ENCODE measurements at places on chromosomes 4 and X.

- no peak for DNase-seq
These were observed 34.9 kb downstream of the GYG2 start for GRCh38 chrX:2863646-2864045.

DNA sequence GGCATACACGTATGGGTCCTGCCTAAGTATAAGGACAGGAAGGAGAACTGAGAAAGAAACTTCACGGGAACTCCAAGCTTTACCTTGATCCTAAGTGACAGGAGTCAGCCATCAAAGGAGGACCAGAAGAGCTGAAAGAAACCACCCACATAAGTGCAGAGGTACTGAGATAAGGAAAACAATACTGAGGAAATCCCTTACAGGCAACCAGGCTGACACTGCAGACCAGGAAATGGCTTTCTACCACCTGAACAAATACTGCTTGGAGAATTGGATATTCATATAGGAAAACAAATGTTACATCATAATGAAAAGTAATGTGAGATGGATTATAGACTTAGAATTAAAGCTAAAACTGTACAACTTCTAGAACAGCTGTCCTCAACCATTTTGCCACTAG lies 127.0 kb downstream of the IL15 start:
- no peak for DNase-seq

- DNase-seq, result no peak
These were observed 59.3 kb upstream of the RPL34 start for GRCh38 chr4:108561116-108561515.

GRCh38 chr4:340011-340410 lies 2.4 kb downstream of the ZNF141 start:
- DNase-seq, result no peak

- DNase-seq, result no peak
These were observed 27.5 kb downstream of the ENPEP start for GRCh38 chr4:110503270-110504083.

DNA sequence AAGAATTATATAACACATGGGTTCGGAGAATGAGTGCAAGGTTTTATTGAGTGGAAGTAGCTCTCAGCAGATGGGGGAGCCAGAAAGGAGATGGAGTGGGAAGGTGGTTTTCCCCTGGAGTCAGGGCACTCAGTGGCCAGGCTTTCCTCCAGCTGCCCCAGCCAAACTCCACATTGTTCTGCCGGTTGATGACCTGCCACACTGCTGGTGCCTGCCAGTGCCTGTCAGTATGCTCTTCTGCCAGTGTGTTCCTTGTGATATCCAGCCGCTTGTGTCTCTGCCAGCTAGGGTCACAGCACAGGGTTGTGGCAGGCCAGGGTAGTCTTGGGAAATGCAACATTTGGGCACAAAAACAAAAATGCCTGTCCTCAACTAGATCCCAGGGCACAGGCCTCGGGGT lies 604.8 kb upstream of the TECRL start:
- DNase-seq, result no peak

- DNase-seq, result no peak
These were observed 74.9 kb downstream of the METTL14 start for GRCh38 chr4:118760092-118760491.

DNA sequence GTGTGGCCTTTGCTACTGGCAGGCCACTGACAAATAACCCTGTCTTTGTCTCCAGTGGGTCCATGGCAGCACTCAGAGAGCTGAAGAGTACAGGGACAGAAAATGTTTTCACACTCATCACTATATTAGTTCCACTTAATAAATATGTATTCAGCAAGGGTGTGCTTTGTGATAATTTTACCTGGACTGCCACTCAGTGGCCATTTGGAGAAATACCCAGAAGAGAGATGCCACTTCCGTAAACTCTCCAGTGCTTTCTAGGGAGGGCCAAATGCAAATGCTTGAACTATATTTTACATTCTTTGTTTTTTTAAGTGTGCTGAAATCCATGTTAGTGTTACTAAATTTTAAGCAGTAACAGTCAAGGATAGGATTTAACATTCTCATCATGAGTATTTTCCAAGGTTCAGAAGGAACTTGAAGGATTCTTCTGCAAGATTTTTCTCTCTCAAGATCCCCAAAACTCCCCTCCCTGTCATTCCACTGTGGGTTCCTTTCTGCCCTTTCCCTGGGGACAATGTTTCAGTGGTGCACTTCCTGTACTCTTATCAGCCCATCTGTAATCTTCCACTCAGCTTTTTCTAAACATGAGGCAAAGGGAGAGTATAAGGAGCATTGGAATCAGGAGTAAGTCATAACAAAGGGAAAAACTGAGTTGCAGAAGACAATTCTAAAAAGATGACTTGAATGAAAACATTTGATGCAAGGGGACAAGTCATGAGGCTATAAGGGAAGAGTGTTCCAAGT lies 46.0 kb downstream of the TFDP3 start:
- DNase-seq, result no peak

- DNase-seq, result no peak
These were observed 184.8 kb downstream of the FBXW7 start for GRCh38 chr4:152351080-152351479.

DNA sequence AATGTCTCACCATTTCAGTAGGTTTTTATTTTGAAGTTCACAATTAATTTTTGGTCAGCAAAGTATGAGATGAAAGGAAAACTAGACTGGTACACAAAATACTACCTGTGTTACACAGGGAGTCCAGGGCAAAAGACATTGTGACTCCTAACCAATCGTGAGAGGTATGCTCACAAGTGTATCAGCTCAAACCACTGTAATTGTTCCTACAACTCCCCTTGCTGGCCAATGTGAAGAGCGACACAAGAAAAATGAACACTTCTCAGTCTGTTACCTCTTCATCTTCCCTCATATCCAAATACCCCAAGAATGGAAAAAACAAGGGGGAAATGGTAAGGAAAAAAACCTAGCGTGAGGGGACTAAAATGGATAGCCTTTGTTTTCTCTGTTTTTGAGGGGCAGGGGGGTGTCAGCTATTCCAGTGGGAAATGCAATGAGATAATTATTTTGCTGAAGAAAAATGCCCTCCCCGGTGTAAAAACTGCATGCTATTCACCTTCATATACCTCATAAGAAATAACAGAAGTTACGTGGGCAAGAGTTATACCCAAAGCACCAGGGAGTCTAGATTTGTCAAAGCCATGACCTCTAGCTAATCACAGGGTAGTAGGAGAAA lies 30.6 kb upstream of the NSUN7 start:
- DNase-seq, result no peak

- no peak for DNase-seq
These were observed 41.2 kb downstream of the LONRF3 start for GRCh38 chrX:119015407-119016237.

DNA sequence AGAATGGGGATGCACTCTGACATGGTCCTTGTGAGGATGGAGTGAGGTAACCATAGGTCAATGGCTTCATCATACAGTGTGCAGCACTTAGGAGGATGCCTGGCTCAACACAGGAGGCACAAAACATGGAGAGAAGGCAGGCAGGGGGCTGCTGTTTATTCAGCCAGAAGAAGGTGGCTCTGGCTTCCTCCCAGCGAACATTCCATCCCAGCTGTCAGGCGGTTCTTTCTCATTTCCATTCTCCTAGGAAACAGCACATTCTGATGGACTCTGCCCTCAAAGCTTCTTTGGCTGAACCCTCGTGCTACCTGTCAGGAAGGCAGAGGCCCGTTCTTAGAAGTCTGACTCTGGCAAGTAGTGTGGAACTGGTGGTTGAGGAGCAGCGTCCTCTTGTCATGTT lies 18.6 kb downstream of the STK32B start:
- no peak for DNase-seq

DNA sequence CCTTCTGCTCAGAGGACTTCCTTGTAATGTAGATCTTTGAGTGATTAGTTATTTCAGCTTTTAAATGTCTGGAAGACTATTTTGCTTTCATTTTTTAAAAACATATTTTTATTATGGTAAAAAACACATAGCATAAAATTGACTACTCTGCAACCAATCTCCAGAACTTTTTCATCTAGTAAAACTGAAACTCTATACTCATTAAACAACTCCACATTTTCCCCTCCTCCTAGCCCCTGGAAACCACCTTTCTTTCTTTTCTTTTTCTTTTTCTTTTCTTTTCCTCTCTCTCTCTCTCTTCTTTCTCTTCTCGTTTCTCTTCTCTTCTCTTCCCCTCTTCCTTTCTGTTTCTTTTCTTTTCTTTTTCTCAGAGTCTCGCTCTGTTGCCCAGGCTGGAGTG lies 230.6 kb downstream of the DLG3 start:
- no peak for DNase-seq

DNA sequence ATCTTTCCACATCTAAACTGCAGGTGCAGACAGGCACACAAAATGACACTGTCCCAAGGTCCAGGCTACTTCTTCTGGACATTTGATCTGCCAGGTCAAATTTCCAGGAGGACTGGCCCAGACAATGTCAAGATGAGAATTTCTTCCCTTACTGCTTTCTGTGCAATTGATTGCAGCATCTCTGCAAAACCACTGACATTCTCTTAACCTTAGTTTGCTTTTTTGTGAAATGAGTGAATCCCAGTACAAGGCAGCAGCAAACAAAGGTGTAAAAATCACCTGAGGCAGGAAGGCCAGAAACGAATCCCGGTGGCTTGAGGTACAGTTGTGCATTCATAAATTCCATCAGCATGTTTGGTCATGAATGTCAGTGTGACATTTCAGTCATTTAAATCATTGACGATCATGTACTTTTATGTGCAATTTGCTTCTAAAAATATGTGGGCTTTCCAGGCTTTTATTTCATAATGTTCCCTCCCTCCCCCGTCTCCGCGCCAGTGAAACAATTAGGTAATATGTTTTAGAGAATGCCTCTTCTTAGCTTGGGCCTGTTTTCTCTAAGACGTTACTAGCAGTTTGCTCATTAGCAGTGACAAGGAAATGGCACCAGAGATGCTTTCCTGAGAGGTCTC lies 39.1 kb downstream of the NHS start:
- DNase-seq, result no peak

GRCh38 chrX:1388651-1389050 lies 3.3 kb downstream of the SLC25A6 start:
- no peak for DNase-seq

DNA sequence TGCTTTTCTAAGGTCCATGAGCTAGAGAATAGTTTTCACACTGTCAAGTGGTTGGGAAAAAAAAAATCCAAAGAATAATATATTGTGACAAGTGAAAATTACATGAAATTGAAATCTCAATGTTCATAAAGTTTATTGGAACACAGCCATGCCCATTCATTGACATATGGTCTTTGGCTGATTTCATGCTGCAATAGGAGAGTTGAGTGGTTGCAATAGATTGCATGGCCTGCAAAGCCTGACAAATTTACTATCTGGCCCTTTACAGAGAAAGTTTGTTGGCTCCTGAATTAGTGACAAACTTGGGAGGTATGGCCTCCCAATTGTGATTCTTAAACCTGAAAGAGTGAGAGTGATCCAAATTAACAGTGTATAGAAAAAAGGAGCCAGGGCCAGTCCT lies 115.5 kb upstream of the FAM9C start:
- peak; percentile 39 for DNase-seq

GRCh38 chr4:141339391-141339790 lies 118.7 kb downstream of the ZNF330 start:
- no peak for DNase-seq

- no peak for DNase-seq
These were observed 46.0 kb downstream of the MAOA start for GRCh38 chrX:43702079-43702524.

GRCh38 chr4:22942920-22943559 lies 250.3 kb downstream of the GBA3 start:
- DNase-seq, result no peak

- DNase-seq, result no peak
These were observed 1038.3 kb downstream of the RAPGEF2 start for GRCh38 chr4:160141206-160141605.

- DNase-seq, result no peak
These were observed 6.4 kb downstream of the HSPA4L start for GRCh38 chr4:127788517-127788916.

DNA sequence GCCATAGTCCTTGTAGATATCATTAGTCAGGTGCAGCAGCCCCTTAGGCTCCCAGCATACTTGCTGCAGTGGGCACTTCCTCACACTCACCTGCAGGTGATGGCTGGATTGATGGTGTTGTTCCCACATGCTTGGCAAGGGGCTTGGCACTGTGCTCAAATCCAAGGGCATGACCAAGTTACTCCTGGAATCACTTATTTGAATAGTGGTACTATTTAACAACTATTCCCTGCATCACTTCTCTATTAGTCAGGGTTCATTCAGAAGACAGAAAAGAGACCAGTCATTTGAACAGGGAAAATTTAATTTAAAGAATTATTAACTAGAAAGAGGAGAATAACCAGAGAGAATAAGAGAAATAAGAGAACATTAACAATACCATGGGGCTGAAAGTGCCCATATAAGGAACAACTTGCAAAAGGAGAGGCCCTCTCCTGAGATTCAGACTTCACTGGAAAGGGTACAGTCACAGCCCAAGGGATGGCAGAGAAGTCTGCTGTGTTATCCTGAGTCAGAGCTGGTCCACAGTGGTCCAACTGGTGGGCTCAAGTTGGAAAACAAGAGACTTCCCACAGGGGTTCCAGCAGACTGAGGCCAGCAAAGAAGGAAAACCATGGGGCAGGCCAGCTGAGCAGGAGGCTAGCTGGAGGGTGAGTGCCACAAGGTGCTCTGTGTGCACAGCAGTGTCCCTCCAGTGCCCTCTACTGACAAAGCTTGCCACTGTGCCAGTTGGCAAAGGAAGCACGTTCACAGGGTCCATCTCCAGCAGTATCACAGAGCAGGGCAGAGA lies 9.8 kb downstream of the SPP1 start:
- DNase-seq, result no peak

- DNase-seq, result peak; percentile 93
These were observed at the start of gene EPHA5 for GRCh38 chr4:65670331-65671031. EPHA5 (minus strand) TSS chr4:65670489; CDS start chr4:65669742, 747 bp downstream.

DNA sequence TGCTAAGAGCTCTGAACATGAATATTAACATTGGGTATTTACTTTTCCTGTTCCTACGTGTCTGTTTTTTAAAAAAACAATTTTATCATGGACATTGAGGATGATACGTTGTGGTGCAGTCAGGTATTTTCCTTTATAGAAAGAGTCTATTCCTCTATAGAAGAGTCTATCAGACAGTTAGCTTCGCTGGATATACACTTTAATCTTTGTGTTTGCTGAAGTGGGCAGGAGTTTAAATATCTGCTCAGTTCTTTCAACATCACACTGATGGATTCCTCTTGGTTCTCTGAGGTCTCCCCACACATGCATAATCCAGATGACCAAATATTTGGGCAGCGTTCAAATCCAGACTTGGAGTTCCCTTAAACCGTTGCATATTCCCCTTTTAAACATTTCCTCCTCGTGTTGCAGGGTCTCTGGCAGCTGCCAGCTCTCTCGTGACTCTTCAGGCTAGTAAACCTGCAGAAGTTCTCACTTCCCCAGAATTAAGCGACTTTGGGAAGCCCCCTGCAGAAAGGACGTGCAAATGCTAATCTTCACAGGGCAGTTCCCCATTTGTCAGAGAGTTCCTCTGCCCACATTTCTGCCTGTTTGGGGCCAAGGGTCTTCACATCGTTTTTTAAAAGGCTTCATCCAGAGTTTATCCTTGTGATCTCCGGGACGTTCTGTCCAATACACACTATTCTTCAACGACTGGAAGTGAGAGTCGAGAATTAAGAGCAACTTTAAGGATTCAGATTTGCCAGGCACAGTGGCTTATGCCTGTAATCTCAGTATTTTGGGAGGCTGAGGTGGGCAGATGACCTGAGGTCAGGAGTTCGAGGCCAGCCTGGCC lies 20.5 kb upstream of the DHRSX start:
- DNase-seq, result no peak
